ENCODE measurements at places on chromosomes 4 and X.

DNA sequence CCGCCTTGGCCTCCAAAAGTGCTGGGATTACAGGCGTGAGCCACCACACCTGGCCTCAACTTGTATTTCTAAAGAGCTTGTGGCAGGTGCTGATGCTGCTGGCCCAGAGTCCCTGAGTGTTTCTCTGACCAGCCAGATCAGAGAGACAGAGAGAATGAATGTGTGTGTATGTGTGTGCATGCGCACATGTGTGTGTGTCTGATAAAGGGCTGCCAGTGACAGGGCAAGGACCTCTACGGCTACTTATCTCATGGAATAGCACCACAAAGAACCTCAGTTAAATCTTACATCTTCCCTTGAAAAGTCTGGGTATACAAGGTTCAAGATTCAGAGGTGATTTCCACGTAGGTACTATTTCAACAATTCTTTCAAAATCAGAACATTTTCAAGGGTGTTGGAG is 86.0 kb downstream of the SCD5 start:
- no peak for DNase-seq

- peak; percentile 74 for DNase-seq
These were observed 1.2 kb downstream of the CORIN start for GRCh38 chr4:47836641-47837093.

DNA sequence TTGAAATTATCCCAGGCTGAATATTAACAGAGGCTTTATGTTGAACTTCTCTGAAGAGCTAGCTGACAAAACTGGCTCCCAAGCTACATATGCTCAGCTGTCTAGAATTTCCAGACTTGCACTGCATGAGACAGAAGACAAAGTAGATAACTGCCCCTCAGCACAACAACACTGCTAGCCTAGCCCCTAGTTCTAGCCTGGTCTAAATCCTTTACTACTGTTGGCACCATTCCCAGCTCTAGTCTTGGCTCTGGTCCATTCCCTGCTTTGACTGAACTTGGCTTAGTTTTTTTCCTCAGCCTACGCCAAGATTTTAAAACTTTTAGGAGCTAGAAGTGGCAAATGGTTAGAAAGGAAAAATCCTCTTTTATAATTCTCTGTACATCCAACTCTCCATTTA is 7.6 kb upstream of the OPHN1 start:
- DNase-seq, result no peak

GRCh38 chr4:155094201-155094820 is 114.1 kb upstream of the NPY2R start:
- DNase-seq, result no peak

GRCh38 chrX:107730298-107730655 is 45.3 kb downstream of the TSC22D3 start:
- no peak for DNase-seq

- DNase-seq, result no peak
These were observed 80.7 kb downstream of the STARD8 start for GRCh38 chrX:68728186-68728585.

DNA sequence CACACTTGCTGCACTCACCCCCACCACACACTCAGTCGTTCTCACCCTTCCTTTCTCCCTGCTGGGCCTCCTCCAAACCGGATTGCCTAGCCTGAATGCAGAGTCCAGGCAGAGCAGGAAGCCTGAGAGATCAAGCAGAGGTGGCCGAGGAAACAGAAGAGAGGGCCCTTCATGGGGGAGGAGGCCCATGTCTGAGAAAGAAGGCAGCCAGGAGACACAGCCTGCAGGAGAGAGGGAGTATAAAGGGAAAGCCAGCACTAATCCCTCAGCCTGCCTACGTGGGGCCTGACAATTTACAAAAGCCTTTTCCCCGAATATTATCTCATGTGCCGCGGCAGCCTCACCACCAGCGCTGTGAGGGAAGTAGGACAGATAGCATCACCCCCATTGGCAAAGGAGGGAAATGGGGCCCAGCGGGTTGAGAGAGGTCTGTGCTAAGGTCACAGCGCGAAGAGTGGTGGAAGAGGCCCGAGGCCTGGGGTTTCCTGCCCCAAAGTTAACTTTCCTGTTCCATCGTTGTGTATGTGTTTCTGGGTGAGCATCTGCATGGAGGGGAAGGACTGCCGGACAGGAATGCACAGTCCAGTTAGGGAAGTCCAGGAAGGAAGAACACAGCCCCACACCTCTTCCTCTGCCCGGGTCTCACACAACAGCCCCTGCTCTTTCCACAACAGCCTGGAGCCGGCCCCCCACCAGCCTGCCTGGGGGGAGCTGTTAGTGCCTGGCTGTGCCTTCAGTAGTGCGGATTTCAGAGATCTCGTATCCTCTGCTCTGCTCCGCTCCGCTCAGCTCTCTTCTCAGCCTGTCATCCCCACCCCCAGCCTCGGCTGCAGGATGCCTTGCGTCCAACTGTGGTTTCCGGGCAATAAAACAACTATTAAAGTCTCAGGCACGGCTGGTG is 50.9 kb upstream of the BCOR start:
- DNase-seq, result no peak

DNA sequence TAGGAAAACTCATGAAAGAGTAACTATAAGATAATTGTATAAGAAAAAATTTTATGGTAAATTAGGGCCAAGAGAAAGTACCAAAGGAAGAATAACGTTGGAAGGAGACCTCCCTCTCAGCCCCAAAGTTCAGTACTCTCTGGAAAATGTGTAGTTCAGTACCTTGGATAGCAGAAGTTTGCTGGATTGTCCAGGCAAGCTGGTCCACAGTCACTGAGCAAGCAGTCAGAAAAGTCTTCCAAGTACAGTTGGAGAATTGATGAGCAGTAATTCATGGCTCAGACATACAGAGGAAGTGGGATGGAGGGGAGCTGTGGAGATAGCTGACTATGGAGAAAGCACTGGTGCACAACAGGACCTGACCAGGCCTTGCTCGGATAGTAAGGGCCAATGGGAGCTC is 598.2 kb upstream of the NDST4 start:
- no peak for DNase-seq

GRCh38 chr4:146521541-146522097 is at the start of gene SLC10A7:
Gene SLC10A7 (minus strand): TSS chr4:146521940. CDS start chr4:146521717, 223 bp downstream.
- DNase-seq, result peak; percentile 82

DNA sequence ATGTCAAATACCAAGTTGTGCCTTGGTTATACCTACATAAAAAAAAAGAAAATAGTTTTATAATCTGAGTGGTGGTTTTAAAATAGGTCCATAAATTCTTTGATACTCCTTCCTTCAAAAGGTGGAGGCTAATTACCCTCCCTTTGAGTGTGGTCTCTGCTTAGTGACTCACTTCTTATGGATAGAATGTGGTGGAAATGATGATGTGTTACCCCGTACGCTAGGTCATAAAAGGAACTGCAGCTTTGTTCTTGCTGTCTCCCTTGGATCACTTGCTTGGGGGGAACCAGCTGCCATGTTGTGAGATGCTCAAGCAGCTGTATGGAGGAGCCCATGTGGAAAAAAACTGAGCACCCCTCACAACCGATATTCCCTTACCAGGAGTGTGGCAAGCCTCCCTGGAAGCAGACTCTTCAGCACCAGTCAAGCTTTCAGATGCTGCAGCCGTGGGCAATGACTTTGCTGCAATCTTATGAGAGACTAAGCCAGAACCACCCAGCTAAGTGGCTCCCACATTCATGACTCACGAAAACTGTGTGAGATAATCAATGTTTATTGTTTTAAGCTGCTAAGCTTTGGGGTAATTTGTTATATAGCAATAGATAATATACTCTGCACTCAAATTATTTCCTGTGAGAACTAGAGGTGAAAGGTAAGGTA is 195.0 kb upstream of the GATB start:
- DNase-seq, result no peak

- DNase-seq, result no peak
These were observed 296.0 kb upstream of the SFRP2 start for GRCh38 chr4:154084864-154085263.

- DNase-seq, result no peak
These were observed 42.1 kb downstream of the TMPRSS11E start for GRCh38 chr4:68489338-68489737.

DNA sequence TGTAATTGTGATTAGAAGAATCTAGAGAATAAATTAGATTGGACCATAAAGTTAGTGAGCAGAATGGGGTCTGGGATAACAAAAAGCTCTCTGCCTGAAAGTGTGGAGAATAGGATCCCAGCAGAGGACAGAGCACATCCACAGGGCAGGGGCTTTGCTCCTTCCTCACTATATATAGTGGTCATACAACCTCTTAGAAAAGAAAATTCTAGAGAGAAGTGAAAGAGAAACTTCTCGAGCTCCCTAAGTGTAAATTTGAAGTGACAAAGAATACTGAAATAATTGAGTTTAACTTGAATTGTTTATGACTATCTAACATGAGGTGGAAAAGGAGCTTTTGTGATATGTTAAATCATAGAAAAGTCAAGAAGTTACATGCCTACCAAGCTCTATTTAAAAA is 14.9 kb downstream of the ADAM29 start:
- no peak for DNase-seq

DNA sequence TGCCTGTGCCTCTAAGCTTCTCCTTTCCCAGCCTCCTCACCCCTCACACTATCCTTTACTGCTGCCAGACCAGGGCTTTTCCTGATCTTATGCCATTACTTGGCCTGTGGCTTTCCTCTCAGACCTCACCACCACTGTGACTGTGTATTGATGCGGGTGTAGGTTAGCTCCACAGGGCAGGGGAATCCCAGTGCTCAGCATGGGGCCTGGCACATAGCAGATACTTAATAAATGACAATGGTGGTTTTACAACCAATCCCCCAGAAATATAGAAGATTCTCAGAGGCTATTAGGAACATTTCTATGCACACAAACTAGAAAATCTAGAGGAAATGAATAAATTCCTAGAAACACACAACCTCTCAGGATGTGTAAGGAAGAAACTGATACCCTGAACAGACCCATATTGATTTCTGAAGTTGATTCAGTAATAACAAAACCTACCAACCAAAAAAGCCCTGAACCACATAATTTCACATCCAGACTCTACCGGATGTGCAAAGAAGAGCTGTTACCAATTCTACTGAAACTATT is 129.6 kb upstream of the QRFPR start:
- DNase-seq, result peak; percentile 58

DNA sequence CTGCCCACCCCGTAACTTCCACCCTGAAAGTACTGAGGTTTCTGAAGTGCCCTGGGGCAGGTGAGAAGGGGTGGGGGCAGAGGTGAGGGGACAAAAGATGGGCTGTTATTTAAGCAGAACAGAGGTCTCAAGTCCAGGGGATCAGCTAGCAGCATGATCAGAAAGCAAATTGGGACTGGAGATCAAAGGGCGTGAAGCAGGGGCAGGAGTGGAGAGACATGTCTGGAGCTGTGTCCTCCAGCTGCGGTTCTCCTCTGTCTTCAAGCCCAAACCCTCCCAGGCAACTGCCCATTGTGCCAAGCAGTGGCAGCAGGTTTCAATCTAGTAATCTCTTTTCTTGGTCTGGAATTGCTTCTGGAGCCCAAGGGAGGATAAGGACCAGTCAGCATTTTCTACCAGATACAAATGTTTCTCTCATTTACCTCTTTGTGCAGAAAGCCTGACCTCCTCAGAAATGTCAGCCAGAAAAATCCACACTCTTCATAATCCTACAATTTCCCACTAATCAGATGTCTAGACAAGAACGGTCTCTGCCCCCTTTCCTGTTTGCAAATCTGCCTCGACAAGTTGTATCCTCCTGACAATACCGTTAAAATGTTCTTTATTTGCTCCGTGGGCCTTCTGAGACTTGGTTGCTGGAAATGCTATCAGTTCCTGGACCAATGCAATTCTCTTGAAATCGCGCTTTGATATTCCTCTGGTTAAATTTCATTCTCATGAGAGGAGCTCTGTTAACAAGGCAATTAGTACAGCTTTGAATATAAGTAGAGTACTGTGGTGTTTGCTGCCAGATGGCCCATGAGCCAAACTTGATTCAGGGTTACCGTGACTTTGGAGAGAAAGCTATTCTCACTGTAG is 23.2 kb upstream of the RASL11B start:
- DNase-seq, result no peak

DNA sequence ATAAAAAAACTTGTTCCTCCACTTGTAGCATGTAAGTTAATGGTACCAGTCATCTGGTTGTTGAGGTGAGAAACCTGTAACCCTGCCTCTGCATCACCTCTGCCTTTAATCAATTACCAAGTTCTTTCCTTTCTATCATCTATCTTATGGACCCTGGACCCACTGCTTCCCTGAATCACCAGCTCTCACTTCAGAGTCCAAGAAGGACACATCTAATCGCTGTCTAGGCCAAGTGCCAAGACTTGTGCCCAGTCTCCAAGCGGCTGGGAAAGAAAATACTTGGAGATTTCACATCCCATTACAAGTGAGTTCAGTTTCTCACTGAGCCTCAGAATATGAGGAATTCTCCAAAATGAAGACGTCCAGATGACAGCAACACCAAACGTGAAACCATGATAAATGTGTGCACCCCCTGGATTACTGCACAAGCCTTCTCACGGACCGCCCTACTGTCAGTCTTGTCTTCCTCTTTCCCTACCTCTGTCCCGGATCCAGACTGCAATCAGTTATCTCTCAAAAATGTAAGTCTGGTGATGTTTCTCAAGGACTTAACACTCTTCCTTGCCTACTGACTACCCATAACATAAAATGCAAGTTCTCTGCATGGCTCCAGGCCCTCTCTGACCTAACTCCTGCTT is 10.4 kb downstream of the PALLD start:
- DNase-seq, result no peak

DNA sequence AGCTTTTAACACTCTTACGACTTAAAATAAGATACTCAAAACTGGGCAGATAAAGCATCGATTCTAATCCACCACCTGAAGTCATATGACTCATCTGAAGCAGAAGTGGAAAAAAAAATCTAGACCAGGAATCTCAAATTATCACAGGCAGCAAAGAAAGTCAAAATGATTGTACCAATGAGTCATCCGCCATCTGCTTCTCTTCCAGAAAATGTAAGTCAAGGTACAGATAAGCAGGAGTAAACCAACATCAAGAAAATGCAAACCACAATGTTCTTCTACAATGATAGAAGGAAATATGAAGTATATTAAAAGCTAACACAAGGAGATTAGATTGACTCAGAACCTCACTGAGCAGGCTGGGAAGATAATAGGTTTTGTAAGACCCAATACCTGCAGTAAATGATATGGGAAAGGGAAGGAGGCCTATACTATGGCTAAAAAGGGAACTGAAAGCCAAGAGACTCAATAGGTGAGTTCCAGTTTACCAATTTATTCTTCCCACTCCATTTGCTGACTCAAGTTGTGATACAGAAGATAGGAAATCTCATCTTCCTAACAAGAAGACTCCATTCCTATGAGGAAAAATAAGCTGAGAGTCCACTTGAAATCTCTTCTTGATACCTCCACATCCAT is 88.4 kb upstream of the TET2 start:
- no peak for DNase-seq

- no peak for DNase-seq
These were observed 339.0 kb upstream of the PABPC4L start for GRCh38 chr4:134540588-134540987.

DNA sequence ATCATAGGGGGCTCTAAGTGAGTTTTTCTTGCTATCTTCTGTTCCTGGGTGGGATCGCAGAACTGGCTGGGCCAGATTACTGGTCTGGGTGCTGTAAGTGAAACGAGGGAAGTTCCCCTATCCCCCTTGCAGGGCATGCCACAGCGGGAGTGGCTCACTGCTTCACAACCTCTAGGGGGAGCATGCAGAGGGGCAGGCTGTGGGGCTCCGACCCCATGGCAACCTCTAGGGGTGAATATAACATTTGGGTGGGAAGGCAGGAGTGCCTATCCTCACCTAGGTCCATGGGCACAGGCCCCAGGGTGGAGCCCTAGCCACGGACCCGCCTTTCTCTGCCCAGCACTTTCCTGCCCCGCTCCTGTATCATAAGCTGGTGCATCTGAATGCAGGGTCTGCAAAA is 1.7 kb upstream of the RRAGB start:
- DNase-seq, result no peak

Measured in activated CD8-positive, alpha-beta memory T cell treated with anti-CD3 and anti-CD28 coated beads, Interleukin-2, amount 10 ng/mL, durations not matched to agents 7 days and 5 days (primary cell).